ENCODE measurements at places on chromosomes 6 and 20. TPM values are rescaled to one million over a fixed set of nuclear protein-coding genes. Genes with fewer than 3 reads are reported as not detected.

DNA sequence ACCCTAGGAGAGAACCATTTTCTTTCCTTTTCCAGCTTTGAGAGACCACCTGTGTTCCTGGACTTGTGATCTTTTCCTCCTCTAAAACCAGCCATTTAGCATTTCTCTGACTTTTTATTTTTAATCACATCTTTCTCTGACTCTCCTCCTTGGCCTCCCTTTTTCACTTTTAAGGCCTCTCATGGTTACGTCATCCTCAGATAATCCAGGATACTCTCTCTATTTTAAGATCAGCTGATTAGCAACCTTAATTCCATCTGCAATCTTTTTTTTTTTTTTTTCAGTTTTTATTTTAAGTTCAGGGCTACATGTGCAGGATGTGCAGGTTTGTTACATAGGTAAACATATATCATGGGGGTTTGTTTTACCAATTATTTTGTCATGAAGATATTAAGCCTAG, 54.0 kb downstream of the RFPL4B start:
- H3K27ac ChIP-seq: no peak overlapping the region
- H3K4me3 ChIP-seq: no peak overlapping the region
- DNase-seq: no peak

Gene TMEM244
- total RNA-seq: not detected

- H3K27ac ChIP-seq: no peak overlapping the region
- H3K36me3 ChIP-seq: no peaks in the 10 kb centered on the region
- no peak for DNase-seq
- no peaks in the 10 kb centered on the region for H3K4me1 ChIP-seq
- H3K27me3 ChIP-seq: no peaks in the 10 kb centered on the region
- H3K4me3 ChIP-seq: no peak overlapping the region
Observed at GRCh38 chr6:17466707-17467106, 73.3 kb downstream of the CAP2 start.

- no peak overlapping the region for H3K4me3 ChIP-seq
- no peaks in the 10 kb centered on the region for H3K27me3 ChIP-seq
- no peaks in the 10 kb centered on the region for H3K4me1 ChIP-seq
- no peaks in the 10 kb centered on the region for H3K36me3 ChIP-seq
- no peak for DNase-seq
- H3K27ac ChIP-seq: no peak overlapping the region
Observed at GRCh38 chr6:84065693-84066290, 32.2 kb downstream of the MRAP2 start.

Gene ENPP4
- total RNA-seq: 12.6 TPM

Data from liver (tissue), 10 donors.